Lung (tissue), 17 donors: ENCODE measurements at places on chromosomes 13 and 19.

DNA sequence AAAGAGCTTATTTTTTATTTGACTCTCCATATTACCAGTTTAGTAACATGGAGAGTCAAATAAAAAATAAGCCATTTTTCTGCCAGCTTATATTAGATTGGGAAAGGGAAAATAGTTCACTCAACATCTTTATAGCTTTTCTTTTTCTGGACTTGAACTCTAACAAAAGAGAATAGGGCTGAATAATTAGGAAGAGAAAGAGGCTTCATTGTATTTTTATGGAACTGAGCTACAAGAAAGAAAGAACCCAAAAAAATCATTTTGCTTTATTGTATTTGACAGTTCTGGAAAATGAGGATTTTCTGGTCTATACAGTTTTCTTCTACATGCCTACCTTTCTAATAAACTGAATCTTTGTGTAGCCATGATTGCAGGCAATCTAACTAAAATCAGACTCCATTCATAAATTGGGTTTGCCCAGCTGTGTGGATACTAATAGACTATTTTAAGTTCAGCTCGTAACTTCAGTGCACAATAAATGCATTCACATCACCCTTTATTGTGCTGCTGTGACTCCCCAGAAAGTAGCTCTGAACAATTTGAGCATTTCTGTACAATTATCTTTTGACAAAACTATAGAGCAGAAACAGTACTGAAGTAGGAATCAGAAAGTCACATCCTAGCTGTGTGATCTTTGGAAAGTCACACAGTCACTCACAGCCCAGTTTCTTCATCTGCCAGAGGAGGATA, 115.3 kb downstream of the STOML3 start:
- no peak overlapping the region for H3K4me3 ChIP-seq
- H3K4me1 ChIP-seq, result no peaks in the 10 kb centered on the region
- no peak for DNase-seq
- H3K36me3 ChIP-seq, result no peaks in the 10 kb centered on the region
- no peak overlapping the region for H3K27ac ChIP-seq

DNA sequence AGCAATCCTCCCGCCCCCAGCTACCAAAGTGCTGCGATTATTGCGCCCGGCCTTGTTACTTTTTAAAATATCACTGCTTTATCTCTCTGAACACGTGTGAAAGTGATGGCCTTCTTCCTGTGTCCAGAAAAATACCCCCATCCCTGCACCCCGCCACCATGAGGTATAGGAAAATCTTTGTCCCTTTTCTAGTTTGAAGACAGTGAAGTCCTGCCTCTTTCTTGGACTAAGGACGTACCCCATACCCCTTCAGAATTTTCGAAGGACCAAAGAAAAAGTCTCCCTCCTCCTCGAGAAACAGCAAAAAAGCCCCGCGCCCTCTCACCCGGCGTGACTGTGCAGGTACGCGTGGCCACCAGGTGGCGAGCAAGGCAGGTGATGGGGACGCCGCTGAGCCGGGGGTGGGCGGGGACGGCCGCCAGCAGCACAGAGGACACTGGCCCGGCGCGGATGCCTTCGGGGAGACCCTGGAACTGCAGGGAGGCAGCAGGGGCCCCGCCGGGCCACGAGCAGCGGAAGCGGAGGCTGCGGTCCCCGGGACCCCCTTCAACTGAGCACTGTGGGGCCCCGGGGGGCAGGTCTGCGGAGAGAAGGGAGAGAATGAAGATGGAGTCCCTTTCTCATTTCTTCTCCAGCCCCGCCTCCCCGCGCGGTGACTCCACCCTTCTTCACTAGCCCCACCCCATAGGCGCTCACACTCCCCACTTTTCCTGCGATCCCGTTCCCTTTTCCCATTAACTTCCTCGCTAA, 3.2 kb downstream of the VSIG10L start:
- peak overlapping the region; percentile 47 for H3K4me3 ChIP-seq
- H3K36me3 ChIP-seq, result no peaks in the 10 kb centered on the region
- H3K27ac ChIP-seq, result peak overlapping the region; percentile 59
- H3K4me1 ChIP-seq, result no peaks in the 10 kb centered on the region
- peaks cover 2% of the 10 kb centered on the region for H3K27me3 ChIP-seq
- DNase-seq, result peak; percentile 82

- DNase-seq, result no peak
- H3K4me1 ChIP-seq, result no peaks in the 10 kb centered on the region
- no peak overlapping the region for H3K27ac ChIP-seq
- no peaks in the 10 kb centered on the region for H3K27me3 ChIP-seq
- H3K36me3 ChIP-seq, result no peaks in the 10 kb centered on the region
These were observed 55.4 kb downstream of the RFC3 start for GRCh38 chr13:33873251-33873908.

- DNase-seq, result no peak
- H3K36me3 ChIP-seq, result no peaks in the 10 kb centered on the region
- peaks cover 3% of the 10 kb centered on the region for H3K27me3 ChIP-seq
These were observed 32.8 kb downstream of the TINCR start for GRCh38 chr19:5534787-5535586.

DNA sequence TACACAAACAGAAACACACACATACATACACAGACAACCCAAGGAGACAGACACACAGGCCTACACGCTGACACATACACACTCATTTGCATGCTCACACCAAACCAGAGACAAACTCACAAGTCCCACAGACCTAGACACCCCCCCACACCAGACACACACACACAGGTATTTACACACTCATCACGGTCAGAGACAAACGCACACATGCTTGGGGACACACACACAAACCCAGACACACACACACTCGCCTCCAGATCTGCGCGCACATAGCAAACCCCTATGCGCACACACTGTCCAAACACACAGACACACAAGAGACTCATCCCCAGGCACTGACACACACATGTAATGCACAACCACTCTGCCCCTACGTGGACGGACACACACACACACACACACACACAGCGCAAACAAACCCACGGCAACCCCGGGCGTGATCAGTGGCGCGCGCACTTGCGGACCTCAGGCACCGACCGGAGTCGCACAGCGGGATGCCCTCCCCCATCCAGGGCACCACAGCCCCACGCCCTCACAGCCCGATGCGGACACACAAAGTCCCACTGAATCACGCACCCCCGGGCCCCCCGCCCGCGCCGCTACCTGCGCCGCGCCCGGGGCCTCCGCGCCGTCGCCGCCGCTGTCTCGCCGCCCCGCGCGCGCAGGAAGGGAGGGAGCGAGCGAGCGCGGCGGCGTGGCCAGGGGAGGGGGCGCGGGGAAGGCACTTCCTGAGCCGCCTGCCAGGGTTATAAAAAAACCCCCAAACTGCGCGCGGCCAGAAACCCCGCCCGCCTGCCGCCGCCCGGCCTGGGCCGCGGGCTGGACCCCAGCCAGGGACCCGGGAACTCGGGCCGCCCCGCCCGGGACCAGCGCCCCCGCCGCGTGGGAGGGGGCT, at the start of gene ADAMTS10:
Gene ADAMTS10, minus strand, starts transcription at position 675 of the 895 bp plus-strand sequence. CDS start 5,005 bp downstream, outside the sequence.
- peak within 1 kb of the TSS; percentile 82 for H3K27ac ChIP-seq
- H3K36me3 ChIP-seq, result no peaks in the 10 kb centered on the region
- peak; percentile 82 for DNase-seq
- no peaks in the 10 kb centered on the region for H3K27me3 ChIP-seq
- H3K4me1 ChIP-seq, result peaks cover 14% of the 10 kb centered on the region
- peak within 1 kb of the TSS; percentile 82 for H3K4me3 ChIP-seq
